ENCODE measurements at places on chromosomes 4 and X.

DNA sequence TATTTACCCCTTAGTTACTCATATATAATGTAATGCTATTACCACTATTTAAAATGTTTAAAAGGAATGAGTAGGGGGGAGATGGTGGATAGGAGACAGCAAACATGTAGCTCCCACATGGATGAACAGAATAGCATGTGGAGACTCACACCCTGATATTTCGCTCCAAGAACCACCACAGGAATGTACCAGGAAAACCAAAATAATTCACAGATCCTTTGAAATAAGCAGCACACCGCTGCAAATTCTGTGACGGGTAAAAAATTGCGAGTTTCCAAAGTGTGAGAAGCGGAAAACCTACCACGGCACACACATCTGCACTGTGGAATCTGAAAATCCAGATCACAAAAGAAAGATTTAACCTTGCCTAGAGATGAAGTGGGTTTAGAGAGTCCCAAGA is 428.2 kb downstream of the TLL1 start:
- DNase-seq: no peak

GRCh38 chr4:24643774-24644520 is 59.6 kb upstream of the DHX15 start:
- DNase-seq: no peak

GRCh38 chrX:136784231-136784630 is 3.5 kb upstream of the ARHGEF6 start:
- DNase-seq: no peak

DNA sequence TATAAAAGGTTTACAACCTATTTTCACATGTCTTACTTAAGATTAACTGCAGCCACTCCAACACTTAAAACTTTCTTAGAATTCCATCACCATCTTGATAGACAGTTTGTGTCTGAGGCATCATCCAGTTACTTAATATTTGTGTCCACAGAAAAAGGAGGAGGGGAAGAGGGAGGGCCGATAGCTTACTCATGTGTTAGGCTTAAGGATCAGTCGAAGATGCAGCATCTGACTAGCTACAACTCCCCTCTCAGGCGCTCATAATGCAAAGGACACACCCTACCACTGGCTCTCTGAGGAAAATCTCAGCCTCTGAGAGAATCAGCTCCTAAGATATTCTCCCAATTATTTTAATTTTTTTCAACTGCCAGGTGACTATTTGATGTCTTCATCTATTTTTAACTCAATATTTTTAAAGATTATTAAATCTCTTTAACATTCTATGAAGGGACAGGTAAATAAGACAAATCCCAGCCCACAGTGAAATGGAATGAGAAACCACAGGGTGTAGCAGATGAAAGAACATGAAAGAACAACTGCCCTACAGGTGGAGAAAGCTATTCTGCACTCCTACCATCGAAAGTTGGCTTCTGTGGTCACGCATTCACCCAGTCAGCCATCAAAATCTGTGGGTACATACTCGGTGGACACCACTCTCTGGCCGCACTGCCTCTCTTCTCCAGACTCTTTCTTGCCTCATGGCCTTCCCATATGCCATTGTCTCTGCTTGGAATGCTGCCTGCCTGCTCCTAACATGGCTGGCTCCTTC is 48.0 kb downstream of the ARAP2 start:
- no peak for DNase-seq

GRCh38 chr4:25677157-25677556 is 21.5 kb downstream of the SLC34A2 start:
- DNase-seq: no peak

- DNase-seq: no peak
These were observed 26.8 kb upstream of the BCORL1 start for GRCh38 chrX:129955682-129956081.

GRCh38 chr4:68724426-68724825 is 54.0 kb upstream of the UGT2B15 start:
- DNase-seq: no peak

- no peak for DNase-seq
These were observed 132.8 kb downstream of the SLIT2 start for GRCh38 chr4:20384456-20384855.

- no peak for DNase-seq
These were observed 10.3 kb upstream of the VSIG4 start for GRCh38 chrX:66050140-66050569.

DNA sequence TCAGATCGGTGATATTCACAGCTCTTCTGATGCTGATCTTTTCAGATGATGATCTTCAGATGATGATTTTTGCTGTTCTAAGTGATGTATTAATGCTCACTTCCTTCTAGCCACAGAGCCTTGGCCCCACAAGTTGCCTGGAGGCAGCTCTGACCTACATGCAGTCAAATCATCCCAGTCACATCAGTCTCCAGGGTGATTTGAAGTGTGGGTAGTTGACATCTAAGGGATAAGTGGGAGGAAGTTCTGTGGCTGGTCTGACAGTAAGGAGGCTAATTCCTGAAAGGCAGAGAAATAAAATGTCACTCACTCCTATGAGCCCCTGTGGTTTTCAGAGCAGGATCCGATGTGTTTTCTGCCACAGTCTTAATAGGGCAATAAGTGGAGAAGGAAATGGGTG is 79.8 kb upstream of the RPL34 start:
- DNase-seq: no peak

DNA sequence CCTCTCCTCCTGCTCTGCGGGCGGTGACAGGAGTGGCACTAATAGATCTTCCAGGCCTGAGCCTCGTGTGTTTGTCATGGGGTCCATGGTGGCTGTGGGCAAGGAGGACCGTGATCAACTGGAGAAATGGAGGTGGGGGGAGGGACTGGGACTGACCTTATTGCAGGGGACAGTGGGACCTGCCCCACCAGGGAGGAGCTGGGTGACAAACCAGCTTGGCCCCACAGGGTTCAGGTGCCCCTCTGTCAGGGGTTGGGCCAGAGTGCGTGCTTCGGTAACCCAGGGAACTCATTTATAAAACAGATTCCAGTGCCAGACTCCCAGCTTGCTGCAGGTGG is 366.5 kb downstream of the BCOR start:
- no peak for DNase-seq

GRCh38 chrX:6644411-6644810 is 109.5 kb upstream of the VCX3A start:
- no peak for DNase-seq

- DNase-seq: peak; percentile 8
These were observed 72.6 kb upstream of the NKX1-1 start for GRCh38 chr4:1478766-1479355.

DNA sequence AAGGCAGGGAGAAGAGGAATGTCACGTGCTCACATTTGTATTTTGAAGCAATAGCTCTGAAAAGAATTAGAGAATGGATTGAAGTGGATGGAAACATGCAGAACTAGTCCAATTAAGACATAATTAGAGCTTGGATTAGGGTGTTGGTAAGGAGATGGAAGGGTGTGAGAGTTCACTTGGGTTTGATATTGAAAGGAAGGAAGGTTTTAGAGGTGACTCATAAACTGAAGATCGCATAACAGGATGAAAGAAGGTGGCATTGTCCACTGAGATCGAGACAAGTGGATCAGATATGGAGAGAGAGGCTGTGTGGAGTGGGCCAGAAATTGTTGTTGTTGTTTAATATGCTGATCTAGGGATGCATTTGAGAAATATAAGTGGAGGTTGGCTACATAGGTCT is 244.0 kb upstream of the SMIM31 start:
- no peak for DNase-seq

GRCh38 chrX:15269618-15270521 is at the start of gene ASB9:
Gene ASB9, minus strand, starts transcription at chrX:15270083. Its CDS starts 209 bp downstream, at chrX:15269874.
- no peak for DNase-seq

DNA sequence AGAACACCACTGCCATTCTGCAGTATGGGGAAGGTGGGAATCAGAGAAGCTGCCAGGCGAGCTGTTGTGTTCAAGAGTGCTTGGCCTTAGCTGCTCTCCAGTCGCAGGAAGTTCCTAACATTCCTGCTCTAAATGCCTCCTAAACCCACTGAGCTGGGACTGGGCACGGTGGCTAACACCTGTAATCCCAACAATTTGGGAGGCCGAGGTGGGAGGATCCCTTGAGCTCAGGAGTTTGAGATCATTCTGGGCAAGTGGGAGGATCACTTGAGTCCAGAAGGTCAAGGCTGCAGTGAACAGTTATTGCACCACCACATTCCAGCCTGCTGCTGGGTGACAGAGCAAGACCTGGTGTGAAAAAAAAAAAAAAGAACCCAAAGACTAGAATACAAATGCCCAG is 690.3 kb upstream of the FAM241A start:
- DNase-seq: no peak

DNA sequence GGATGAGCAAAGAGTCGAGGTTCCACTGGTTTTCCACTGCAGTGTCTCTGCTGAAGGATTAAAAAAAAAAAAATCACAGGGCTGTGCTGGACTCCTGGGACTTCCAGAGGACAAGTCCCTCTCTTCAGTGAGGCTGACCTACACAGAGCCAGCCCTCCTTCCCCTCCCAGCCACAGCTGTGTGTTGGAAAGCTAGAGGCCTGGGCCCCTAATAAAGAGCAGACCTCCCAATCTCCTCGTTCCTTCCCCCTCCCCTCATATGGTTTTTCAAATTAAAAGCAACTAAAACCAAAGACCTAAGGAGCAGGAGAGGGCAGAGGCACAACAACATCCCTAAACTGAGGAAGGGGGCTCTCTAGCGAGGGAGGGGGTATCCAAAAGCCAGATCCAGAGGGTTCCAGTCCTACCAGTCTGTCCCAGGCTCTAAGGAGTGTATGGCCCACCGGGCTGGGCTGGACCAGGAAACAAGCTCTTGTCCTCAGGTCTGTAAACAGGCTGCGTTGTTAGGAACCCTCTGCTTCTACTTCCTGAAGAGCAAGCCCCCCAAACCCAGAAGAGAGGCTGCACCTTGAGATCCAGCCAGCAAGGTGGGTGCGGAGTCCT is 4.0 kb upstream of the PDGFRA start:
- no peak for DNase-seq

GRCh38 chr4:27819246-27819645 is 958.6 kb downstream of the STIM2 start:
- DNase-seq: no peak

DNA sequence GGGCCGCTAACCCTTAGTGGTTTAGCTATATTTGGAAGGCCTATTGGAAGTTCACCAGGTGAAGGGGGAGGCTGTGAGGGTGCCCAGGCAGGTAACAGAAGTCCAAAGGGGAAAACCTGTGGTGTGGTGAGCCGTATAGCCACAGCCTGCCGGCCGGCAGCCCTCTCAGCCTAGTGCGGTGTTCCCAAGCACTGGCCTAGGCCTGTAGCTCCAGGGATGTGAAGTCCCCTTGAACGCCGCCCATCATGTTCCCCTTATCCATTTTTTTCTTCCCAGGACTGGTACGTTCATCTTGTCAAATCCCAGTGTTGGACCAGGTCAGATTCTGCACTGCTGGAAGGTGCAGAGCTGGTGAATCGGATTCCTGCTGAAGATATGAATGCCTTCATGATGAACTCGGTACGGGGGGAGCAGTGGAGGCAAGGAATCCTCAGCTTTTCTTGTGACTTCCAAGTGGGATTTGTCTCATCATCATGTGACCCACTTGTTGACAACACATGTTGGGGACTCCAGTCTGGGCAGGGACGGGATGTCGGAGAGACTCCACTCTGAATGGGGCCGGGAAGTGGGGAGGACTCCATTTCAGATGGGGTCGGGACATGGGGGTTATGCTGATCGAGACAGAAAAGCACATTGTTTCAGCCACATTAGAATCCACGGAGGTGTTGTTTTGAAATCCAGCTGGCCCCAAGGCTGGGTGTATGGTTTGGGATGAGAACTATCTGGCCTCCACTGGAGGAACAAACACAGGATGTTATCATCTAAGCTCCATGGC is 39.2 kb upstream of the MSANTD1 start:
- no peak for DNase-seq

DNA sequence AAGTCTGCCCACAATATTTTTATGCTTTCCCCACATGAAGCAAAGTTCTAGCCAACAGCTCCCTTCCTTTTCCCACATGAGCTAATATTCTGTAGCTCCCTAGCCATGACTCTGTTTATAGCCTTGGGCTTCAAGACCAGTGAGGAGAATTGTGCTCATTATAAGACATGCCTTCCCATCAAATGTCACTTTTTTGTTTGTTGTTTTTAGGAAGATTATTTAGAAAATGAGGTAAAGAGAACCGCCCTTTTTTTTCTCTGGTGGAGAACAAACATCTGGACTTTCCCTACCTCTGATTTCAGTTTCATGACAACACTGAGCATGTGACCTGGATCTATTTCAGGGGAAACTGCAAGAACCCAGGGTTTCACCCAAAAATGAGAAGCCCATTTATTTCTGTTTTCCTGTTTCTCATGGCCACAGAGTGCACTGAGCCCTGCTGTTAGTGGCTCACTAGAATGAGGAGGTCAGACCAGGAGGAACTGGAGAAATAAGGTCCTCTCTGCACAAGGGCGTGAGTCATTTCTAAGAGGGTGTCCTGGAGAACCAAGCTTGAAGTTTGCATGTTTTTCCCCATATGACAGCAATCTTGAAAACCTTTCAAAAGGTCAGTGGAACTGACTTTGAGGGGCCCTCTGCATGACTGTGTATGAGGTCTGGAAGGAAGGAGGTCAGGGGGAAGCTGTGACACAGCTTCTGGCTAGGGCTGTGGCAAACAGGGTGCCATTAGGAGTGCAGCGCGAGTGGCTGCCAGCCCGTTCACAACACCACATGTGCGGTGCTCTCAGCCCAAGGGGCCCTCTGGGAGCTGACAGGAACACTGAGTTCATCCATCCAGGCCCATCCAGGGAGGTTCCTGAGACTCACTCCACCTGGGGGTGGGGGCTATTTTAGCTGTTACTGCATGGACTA is 55.2 kb downstream of the CHST7 start:
- no peak for DNase-seq

DNA sequence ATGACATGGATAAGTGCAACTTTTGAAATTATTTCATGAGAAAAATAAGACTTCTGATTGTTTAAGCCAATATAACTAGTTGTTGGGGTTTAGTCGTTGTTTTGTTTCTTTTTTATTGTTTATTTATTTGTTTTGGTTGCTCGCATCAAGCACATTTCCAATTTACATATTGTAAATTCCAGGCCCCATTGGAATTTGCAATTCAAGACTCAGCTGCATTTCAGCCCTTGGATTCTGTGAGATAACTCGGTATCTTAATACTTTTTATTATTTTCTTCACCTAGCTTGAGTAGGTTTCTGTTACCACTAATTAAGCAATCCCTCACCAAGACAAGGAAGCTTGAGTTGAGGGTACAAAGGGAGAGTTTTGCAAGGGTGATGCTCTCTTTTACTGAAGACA is 318.3 kb upstream of the GATB start:
- no peak for DNase-seq

- DNase-seq: no peak
These were observed 119.7 kb upstream of the PCDH7 start for GRCh38 chr4:30600246-30601017.

DNA sequence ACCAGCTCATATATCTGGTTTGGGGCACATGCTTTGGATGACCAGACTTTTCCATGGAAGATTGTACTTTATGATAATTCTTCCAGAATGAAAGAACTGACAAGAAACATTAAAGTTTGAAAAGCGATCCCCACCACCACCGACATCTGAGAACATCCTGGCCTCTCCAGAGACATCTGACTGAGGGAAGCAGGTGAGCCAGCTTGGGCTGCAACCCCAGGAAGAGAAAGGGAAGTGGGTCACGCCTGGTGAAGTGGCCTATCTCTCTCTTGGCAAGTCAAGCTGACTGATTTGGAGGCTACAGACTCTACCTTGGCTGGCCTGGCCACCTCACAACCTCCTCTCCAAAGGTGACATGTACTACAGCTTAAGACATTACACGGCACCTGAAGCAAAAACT is 20.7 kb downstream of the PARM1 start:
- DNase-seq: no peak

- no peak for DNase-seq
These were observed 9.7 kb upstream of the NSG1 start for GRCh38 chr4:4377191-4377590.
